ENCODE measurements at places on chromosomes 12 and 14. TPM values are rescaled to one million over a fixed set of nuclear protein-coding genes. Genes with fewer than 3 reads are reported as not detected.

DNA sequence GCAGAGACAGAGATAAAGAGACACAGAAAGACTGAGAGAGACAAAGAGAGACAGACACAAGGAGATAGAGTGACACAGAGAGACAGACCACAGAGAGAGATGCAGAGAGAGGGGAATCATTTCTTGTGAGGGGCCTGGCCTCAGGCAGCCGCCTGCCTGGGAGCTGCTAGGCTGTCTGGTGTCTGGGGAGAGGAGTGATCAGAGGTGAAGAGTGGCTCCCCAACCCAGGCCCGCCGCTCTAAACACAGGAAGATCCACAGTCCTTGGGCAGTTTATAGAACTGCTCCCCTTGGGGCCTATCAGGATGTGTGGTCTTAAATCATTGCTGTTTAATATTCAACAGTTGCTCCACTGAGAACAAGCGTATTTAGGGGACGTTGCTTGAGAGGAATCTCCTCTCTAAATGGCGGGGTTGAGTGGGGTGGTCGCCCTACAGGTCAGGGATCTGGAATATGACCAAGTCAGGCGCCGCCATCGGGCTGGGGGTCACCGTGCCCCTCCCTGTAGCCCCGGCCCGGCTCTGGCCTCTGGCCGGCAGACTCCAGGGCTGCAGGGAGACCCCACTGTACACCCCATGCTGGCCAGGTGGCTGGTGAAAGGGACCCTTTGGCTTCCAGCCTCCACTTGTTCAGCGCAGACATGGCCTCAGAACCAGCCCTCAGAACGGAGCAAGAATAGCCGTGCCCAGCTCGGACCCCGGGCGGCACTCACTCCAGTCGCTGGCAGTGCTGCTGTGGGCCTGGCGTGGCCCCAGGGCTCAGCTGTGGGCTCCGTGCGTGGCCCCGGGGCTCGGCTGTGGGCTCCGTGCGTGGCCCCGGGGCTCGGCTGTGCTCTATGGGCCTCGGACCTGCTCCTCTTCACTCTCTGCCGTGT, 89.4 kb downstream of the GALNT9 start:
- no peak overlapping the region for H3K4me3 ChIP-seq
- no peaks in the 10 kb centered on the region for H3K27me3 ChIP-seq
- no peaks in the 10 kb centered on the region for H3K36me3 ChIP-seq
- H3K4me1 ChIP-seq = no peaks in the 10 kb centered on the region
- H3K27ac ChIP-seq = no peak overlapping the region

GRCh38 chr12:92554158-92555073, 148.4 kb upstream of the PLEKHG7 start:
- no peak overlapping the region for H3K4me3 ChIP-seq
- peaks cover 9% of the 10 kb centered on the region for H3K4me1 ChIP-seq
- H3K27ac ChIP-seq = peak overlapping the region; percentile 12
- no peaks in the 10 kb centered on the region for H3K27me3 ChIP-seq
- no peaks in the 10 kb centered on the region for H3K36me3 ChIP-seq

GRCh38 chr12:116806845-116807440, 68.8 kb downstream of the RNFT2 start:
- DNase-seq = no peak
- H3K27ac ChIP-seq = no peak overlapping the region
- no peak overlapping the region for H3K4me3 ChIP-seq
- no peaks in the 10 kb centered on the region for H3K27me3 ChIP-seq

TPH2 gene
- not detected for total RNA-seq

GRCh38 chr12:13268581-13268980, 72.1 kb downstream of the EMP1 start:
- H3K27me3 ChIP-seq = no peaks in the 10 kb centered on the region
- DNase-seq = no peak
- no peak overlapping the region for H3K27ac ChIP-seq

DNA sequence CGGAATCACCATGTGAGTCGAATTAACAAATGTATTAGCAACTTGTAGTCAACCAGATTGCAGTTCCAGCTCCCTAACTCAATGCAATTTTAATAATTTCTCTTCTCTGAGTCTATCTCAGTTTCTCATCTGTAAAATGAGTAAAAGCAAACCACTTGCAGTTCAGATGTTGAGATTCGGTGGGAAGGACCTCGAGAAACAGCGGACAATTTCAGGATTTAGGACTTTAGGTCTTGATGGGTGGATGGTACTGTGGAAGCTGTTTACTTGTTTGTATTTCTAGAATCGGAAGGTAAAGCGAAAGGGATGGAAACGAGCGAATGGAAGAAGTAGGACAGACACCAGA, 510 bp upstream of the TTC8 start:
- H3K36me3 ChIP-seq = no peaks in the 10 kb centered on the region
- H3K4me3 ChIP-seq = peak overlapping the region; percentile 62
- peak overlapping the region; percentile 84 for H3K27ac ChIP-seq
- H3K4me1 ChIP-seq = no peaks in the 10 kb centered on the region
- no peaks in the 10 kb centered on the region for H3K27me3 ChIP-seq

- no peaks in the 10 kb centered on the region for H3K4me1 ChIP-seq
- no peak overlapping the region for H3K4me3 ChIP-seq
- no peak overlapping the region for H3K27ac ChIP-seq
- no peaks in the 10 kb centered on the region for H3K36me3 ChIP-seq
Observed at GRCh38 chr12:65657635-65658034, 166.6 kb upstream of the HMGA2 start.

DNA sequence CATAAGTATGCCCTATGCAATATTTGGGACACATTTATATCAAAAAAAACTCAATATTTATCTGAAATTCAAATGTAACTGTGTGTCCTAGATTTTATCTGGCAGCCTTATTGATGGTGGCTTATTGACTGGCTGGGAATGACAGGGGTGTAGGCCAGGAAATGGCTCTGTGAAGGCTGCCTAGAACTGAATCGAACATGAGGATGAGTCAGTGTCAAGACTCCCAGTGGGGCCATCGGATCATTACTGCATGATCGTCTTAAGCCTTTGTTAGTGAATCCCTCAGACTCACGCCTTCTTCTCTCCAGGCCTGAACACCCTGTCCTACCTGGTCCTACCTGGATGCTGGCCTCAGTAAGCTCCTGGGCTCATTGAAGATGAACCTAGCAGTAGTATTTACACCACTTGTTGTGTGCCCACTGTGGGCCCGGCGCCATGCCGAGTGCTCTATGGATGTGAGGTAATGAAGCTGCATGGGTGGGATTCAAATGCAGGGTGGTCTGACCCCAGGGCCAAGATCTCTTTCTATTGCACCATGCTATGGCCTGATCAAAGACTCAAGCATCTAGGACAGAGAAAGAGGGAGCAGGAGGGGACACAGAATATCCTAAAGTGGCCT, 21.0 kb upstream of the FAIM2 start:
- no peak overlapping the region for H3K27ac ChIP-seq
- DNase-seq = no peak
- H3K4me3 ChIP-seq = no peak overlapping the region
- no peaks in the 10 kb centered on the region for H3K27me3 ChIP-seq

RNFT2 gene
- not detected for total RNA-seq

- H3K4me1 ChIP-seq = no peaks in the 10 kb centered on the region
- no peak overlapping the region for H3K27ac ChIP-seq
- no peaks in the 10 kb centered on the region for H3K36me3 ChIP-seq
- H3K4me3 ChIP-seq = no peak overlapping the region
Observed at GRCh38 chr14:59055006-59055405, 133.5 kb upstream of the DAAM1 start.

All from transverse colon (tissue), 4 donors.